CD4-positive, alpha-beta T cell treated with Interleukin-21 for 1 hour (primary cell): ENCODE measurements at places on chromosomes 4 and X.

- no peak for DNase-seq
Observed at GRCh38 chr4:125741825-125742452, 427.2 kb downstream of the FAT4 start.

GRCh38 chrX:28876408-28876807, 289.2 kb downstream of the IL1RAPL1 start:
- no peak for DNase-seq

- no peak for DNase-seq
Observed at GRCh38 chrX:80334583-80334982, 85.7 kb upstream of the TENT5D start.

DNA sequence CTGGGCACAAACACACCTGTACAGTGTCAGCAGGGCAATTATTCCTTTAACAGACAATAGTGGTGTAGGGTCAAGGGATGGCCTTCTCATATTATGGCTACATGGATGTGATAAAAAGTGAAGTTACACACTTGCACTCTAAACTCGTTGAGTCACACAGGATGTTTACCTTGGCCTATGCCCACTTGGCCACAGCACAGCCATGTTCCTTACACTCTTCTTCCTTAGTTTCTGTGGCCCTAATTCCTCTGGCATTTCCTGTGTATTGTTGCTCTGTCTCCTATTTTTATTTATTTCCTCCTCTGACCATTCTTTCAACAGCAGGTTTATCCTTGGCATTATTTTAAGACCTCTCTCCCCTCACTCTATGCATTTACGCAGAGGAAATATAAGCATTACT, 86.8 kb upstream of the NPFFR2 start:
- no peak for DNase-seq

DNA sequence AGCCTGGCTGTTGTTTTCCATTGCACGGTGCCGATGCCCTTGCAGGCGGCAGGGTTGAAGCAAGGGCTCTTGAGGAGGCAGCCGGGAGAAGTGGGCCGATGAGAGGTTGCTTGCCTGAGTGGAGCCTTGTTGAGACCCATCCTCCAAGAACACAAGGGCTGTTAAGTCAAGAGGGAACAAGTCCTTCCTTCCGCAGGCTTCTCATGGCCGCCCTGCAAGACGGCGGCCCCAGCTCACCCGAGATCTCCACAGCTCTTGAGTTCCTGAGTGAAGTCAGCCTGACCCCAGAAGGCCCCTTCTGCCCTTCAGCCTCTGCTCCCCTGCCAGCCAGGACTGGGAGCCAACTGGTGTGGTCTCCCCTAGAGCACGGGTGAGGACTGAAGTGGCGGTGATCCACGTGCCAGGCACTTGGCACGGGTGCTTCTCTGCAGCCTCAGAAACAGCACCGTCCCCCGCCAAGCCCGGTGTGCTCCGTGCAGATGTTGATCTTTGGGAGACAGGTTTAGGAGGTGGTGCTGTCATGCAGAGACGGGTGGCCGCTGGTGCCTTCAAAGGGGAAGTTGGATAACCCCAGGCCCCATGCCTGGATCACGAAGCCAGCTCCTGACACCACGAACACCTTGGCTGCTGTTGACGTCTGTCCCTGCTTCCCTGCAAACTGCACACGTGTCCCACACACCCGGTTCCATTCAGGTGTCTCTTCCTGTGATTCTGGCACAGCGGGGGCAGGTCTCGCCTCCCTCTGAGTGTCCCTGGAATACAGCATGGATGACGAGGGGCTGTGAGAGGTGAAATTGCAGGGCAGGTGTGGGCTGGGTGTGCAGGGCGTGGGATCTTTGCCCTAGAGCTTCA, 164.4 kb upstream of the PSAPL1 start:
- no peak for DNase-seq

- no peak for DNase-seq
Observed at GRCh38 chr4:142211444-142211843, 575.1 kb downstream of the IL15 start.

- DNase-seq: no peak
Observed at GRCh38 chrX:133523526-133523925, 108.2 kb upstream of the GPC4 start.

DNA sequence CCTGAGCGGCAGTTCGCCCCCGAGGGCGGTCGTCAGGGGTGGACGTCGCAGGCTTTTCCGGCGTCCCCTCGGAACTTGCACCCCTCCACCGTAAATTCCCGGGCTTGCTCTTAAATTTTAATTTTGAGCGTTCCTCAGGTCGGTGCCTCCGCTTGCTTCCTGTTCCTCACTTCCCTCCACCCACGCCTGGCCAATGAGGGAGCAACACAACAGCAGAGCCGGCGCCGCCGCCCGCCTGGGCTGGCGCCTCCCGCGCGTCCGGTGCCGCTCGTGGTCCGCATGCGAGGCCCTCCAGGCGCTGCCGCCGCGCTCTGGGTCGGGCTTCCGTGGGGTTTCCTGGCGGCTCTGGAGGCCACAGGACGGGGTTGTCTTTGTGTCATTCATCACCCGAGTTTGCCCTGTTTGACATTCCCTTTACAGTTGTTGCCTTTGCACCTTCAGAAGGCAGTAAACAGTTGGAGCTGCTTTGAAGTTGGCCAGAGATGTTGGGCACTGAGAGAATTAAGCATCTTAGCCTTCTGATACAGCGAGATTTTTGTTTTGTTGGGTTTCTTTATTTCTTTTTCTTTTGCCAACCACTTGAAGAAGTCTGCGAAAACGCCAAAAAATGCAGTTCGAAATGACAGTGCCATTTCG, 692 bp downstream of the SPCS3 start:
- peak; percentile 89 for DNase-seq

GRCh38 chr4:109708435-109708834, 5.2 kb upstream of the CASP6 start:
- no peak for DNase-seq

- DNase-seq: no peak
Observed at GRCh38 chr4:36206603-36207311, 37.6 kb downstream of the ARAP2 start.

GRCh38 chr4:34676400-34676799, 1567.9 kb downstream of the ARAP2 start:
- no peak for DNase-seq

GRCh38 chr4:39231660-39232059, 49.3 kb downstream of the WDR19 start:
- DNase-seq: no peak

- DNase-seq: peak; percentile 75
Observed at GRCh38 chrX:9995855-9996339, 28.7 kb downstream of the CLDN34 start.

DNA sequence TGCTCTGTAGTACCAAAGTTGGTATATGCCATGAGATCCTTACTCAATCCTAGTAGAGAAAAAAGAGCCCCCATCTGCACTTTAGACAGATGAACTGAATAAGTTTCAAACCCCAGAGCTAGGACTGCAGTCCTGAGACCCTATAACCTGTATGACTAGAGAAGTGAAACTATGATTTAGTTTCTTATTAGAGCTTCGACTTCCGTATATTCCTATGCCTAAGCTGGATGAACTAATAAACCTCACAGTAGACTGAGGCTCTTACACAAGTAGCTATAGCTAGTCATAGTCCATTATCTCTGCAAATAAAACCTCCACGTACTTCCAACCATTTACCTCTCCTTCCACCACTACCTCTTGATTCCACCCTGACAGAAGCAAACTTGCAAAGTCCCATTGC, 6.3 kb upstream of the OTUD4 start:
- no peak for DNase-seq

DNA sequence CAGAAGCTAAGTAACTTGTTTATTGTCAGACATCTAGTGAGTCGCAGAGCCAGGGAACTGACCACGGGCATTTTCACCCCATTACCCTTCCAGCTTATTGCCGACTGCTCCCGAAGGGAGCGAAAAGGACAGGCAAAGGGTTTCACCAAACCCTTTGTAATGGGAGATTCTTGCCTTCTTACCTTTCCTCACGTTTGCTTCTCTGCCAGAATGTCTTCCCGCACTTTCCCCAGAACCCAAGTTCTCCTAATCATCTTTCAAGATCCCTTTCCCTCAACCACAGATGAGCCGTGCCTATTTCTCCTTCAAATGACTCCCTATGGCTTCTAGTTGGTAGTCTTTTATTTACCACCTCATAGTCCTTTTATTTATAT, 520 bp upstream of the SRP72 start:
- DNase-seq: no peak

DNA sequence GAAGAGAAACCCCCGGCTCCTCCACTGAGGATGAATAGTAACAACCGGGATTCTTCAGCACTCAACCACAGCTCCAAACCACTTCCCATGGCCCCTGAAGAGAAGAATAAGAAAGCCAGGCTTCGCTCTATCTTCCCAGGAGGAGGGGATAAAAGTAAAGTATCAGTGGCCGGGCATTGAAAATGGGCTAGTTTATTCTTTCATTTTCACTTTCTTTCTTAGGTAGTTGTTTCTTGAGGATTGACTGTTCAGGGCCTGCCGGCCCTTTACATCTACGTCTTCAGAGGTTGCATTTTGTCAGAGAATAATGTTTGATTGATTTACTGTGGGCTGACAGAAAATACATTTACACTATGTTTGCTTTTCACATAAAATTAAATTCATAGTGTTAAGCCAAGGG, 27.1 kb downstream of the PAK3 start:
- peak; percentile 22 for DNase-seq

GRCh38 chr4:52560844-52561280, 98.2 kb downstream of the USP46 start:
- no peak for DNase-seq

DNA sequence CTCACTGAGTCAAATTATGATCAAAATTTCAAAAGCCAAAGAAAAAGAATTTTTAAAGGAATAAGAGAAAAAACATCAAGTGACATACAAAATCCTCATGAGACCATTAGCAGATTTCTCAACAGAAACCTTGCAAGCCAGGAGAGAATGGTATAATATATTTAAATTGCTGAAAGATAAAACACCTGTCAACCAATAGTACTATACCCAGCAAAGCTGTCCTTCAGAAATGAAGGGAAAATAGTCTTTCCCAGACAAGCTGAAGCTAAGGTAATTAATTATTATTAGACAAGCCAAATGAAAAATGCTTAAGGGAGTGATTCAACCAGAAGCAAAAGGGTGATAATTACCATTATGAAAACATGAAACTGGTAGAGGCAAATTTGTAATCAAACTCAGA, 104.2 kb upstream of the TET2 start:
- DNase-seq: no peak

DNA sequence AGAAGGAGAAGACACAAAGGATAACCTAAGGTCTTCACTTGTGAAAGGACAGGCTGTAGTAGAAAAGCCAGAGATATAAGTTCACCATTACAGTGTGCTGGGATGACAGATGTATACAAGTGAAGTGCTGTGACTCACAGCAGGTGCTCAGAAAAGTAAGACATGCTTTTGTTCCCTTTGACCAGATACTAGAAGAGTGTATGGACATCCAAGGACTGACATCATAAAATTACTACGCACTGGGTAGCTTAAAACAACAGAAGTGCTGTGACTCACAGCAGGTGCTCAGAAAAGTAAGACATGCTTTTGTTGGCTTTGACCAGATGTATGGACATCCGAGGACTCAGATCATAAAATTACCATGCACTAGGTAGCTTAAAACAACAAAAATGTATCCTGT, 61.6 kb upstream of the BTC start:
- no peak for DNase-seq

- DNase-seq: no peak
Observed at GRCh38 chrX:40207626-40208025, 109.9 kb upstream of the BCOR start.

- no peak for DNase-seq
Observed at GRCh38 chr4:44583393-44583792, 68.0 kb downstream of the YIPF7 start.

- no peak for DNase-seq
Observed at GRCh38 chrX:106278951-106279350, 110.8 kb downstream of the PWWP3B start.

DNA sequence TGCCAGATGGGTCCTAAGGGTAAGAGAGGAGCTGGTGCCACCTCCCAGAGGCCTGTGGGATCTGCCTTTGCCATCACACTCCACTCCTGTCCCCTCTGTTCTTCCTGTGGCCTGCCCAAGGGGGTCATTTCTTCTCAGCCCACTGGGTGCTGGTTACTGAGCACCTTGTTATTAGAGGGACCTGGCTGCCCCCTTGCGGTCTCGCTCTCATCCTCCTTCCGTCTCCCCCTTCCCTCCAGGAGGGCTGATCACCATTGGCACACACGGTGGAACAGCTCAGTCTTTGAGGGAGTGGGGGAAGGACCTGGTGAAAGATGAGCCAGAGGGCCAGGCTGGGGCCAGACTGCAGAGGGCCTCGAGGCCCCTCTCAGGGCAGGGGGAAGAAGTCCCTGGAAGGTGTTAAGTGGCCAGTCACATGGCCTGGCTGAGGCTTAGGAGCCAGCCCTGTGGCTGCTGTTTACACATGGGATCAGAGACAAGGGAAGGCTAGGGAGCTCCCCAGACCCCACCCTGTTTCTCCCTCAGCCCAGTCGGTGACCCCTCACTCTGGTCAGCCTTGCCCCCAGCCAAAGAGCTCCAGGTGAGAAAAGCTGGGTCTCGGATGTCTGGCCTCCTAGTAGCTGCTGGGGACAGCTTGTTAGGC, 68.1 kb downstream of the MTMR1 start:
- DNase-seq: no peak

DNA sequence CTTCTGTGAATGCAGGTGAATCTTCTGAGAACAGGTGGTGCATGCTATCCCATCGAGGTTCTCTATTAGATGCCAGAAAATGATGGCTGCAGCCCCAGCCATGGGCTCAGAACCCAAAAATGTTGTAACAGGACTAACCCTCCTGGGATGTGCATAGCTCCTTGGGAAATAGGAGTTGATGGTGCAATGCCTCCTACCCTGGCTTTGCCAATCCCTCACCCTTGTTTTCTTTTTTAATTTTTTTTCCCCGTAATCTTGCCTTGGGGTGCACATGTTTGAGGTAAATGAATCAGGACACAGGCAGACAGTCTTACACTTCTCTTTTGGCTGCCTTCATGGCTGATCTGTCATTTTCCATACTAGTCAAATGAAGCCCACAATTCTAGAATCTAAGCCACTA, 96.6 kb downstream of the KIT start:
- DNase-seq: no peak

DNA sequence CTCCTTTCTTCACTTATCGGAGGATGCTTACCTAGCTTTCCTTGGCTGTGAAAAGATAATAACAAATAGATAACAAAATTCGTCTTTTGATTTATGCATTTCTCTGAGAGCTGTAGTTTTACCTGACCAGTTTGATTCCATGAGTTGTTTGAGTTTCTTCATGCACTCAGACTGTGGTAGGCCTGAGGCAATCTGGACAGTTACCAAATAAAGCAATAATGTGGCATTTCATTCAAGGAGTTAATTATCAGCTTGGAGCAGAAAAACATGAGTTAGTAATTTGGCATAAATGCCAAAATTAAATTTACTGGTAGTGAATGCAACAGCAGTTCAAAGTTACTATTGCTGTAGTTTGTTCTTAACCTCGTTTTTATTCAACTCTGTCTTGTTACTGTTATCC, 53.5 kb downstream of the FABP2 start:
- no peak for DNase-seq

GRCh38 chr4:63348735-63349673, 1060.2 kb downstream of the TECRL start:
- no peak for DNase-seq

DNA sequence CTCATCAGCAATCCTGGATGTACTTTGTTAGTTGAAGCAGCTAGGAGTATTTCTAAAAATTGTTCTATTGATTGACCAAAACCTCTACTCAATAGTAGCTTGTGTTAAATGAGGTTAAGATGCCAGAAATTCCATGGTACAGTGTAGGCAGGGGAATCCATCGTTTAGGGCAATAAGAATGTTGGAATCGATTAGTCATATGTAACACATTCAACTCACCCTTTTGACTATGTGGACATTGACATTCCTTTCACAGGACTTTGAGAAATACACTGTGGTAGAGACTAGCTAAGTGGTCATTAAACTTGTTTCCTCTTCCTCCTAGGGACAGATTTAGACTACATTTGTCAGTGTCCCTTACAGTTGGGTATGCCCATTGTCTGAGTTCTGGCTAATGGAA, 40.2 kb downstream of the KDM5C start:
- DNase-seq: no peak
